ENCODE measurements at places on chromosomes 2 and 18. TPM values are rescaled to one million over a fixed set of nuclear protein-coding genes. Genes with fewer than 3 reads are reported as not detected.

GRCh38 chr2:152542995-152543481, 174.2 kb downstream of the PRPF40A start:
- DNase-seq, result peak; percentile 65

Gene SGO2
- 7.4 TPM for polyA plus RNA-seq

Gene REG1B
- not detected for polyA plus RNA-seq

Gene RUFY4
- 0.09 TPM for polyA plus RNA-seq

DNA sequence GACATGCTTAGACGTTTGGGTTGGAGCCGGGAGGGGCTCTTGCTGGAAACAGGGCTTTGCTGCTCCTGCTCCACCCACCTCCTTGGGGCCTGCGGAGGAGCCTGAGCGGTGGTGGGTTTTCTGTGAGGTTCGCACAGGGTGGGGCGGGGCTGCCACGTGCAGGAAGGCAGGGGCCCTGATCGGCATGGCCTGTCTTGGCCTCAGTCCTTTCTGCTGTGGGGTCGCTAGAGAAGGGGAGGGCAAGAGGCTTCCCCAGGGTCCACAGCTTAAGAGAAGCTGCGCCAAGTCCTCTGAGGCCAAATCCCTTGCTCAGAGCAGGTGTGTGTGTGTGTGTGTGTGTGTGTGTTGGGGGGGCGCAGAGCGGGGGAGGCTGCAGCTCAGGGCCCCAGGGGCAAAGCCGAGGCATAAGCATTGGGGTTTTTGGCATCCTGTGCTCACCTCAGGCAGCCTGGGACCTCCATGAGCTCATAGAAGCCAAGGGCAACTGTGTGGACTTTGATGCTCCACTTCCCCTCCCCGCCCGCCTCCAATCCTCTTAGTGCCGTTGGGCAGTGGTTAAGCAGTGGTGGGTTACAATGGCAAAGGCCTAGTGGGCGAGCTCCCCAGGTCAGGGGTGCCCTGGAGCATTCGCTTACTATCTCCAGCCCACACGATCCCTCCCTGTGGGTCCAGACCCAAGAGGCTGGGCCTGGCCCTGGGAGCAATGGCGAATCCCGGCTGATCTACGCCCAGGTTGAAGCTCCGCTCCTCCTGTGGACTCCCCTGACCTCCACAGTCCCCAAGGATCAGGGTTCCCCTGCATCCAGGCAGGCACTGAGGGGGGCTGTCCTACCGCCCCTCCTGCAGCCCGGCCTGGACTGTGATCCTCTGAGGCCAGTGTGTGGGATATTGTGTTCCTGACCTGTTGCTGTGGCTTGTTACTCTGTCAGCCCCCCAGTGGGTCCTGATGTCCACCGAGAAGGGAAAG, 28.9 kb downstream of the TOGARAM2 start:
- no peak for DNase-seq

DNA sequence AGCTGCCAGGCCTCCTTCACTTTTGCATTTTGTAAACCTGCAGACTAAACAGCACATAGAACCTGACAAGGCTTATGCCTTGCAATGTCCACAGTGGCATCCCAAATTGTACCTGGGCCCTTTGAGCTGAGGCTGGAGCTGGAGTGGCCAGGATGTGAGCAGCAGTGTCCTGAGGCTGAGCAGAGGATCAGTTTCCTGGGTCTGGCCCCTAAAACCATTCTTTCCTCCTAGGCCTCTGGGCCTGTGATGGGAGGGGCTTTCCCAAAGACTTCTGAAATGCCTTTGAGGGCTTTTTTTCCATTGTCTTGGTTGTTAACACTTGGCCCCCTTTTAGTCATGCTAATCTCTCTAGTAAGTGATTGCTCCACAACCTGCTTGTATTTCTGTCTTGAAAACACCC, 32.8 kb downstream of the FSIP2 start:
- DNase-seq, result no peak
